NCI-H1436 (cell line): ENCODE measurements at places on chromosomes 7 and 10.

DNA sequence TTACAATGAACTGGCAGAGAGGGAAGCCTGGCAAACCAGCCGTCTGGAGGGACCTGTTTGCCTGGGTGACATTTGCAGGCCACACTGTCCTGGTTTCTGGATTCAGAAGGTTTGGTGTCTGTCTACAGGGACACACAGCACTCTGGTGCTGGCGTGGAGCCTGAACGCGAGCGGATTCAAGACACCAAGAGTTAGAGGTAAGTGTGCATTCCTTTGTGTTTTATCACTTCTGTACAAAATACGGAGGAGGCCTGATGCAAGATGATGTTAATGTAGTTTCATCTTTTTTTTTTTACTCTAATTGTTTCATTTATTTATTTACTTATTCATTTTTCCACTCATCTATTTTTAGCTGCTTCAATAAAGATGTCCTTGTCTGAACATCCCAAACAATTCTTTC lies 485.3 kb upstream of the ADARB2 start:
- DNase-seq, result no peak

DNA sequence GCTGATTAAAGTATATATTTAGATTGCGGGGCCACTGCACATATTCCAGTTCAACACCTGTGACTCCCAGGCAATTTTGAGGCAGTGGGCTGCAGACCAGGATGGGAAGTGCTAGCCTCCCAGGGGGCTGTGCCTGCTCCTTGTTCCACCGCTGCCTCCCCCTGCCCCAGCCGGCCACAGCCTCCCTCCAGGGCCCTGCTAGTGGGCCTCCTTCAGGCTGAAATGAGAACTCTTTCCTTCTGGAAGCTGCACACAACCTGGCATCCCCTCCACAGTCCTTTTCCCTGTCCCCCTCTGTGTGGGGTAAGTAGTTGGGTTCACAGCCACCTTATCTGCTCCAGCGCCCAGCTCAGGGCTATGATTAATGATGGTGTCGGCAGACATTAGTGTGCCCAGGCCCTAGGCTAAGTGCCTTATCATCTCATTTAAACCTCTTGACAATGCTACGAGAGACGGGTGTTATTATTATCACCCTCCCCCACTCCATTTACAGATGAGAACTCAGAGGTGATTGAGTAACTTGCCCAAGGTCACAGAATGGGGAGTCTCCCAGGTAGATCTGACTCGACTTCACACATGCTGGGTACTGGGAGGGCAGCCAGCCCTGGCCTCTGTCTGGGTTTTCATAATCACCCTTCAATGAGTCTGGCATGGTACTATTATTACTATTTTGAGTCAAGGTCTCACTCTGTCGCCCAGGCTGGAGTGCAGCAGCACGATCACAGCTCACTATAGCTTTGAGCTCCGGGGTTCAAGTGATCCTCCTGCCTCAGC lies 10.8 kb upstream of the SFRP5 start:
- no peak for DNase-seq

DNA sequence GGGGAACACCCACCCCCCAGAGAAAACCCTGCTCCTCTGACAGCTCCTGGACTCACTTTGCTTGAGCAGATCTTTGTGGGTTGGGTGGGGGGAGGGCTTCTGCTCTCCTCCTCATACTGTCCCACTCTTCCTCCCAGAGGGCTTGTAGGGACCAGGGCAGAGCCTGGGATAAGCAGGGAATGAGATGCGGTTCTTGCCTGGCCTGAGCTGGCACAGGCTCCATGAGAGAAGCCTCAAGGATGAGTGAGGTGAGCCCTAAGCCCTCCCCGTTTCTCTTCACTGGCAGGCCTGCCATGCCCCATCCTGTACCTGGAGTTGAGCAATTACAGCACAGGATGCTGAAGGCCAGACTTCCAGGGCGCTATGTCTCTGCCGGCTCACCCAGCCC lies 134.7 kb downstream of the ADAM12 start:
- DNase-seq, result no peak

DNA sequence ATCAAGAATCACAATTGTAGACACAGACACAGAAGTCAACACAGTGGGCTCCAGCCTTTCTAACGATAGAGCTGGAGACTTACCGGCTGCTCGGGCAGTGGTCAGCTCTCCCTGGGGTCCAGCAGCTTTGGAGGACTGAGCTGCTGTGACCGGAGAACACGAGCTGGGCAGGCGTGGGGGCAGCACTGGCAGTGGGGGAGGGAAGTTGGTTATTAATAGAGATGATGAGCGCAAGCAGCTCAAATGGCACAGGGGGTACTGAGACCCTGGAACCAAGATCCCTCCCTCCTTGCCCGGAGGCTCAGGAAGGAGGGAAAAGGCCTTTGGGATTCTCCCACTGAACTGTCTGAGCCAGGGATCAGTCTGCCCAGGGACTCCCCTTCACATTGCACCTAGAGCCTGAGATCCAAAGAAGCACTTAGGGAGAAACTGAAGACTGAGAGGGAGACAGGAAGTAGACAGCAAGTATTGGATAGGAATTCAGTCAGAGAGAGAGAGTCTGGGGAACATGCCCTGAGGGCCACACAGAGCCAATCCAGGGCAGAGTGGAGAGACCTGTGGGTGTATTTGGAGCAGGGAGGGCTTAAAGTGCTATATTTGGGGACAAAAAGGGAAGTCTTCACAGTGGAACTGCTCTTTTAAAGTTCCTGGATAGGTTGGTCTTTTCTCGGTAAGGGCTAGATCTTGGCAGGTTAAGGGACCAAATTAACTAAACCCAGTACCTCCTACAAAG lies at the start of gene MYOZ1:
TSS of gene MYOZ1 (minus strand) at position 147 of the 733 bp plus-strand sequence. CDS start 1,457 bp downstream, outside the sequence.
- no peak for DNase-seq

GRCh38 chr7:117324960-117325359 lies 2.1 kb upstream of the WNT2 start:
- no peak for DNase-seq

DNA sequence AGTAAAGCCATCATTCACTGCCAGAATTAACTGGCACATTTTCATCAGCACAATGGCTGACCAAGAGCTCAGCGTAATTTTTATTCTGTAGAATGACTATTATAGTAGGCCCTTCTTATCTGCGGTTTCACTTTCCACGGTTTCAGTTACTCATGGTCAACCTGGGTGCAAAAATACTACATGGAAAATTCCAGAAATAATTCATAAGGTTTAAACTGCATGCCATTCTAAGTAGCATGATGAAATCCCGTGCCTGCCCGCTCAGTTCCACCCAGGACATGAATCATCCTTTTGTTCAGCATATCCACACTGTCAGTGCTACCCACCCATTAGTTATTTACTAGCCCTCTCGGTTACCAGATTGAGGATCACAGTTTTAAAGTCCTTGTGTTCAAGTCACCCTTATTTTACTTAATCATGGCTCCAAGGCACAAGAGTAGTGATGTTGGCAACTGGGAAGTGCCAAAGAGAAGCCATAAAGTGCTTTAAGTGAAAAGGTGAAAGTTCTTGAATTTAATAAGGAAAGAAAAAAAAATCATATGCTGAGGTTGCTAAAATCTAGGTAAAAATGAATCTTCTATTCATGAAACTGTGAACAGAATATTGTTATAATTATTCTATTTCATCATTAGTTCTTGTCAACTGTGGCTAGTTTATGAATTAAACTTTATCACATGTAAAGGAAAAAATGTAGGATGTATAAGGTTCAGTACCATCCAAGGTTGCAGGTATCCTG lies 204.9 kb downstream of the DOCK4 start:
- no peak for DNase-seq

- DNase-seq, result no peak
Observed at GRCh38 chr10:126421756-126422256, 33.5 kb upstream of the ADAM12 start.

GRCh38 chr10:51313773-51314478 lies 239.6 kb downstream of the PRKG1 start:
- no peak for DNase-seq

- DNase-seq, result no peak
Observed at GRCh38 chr10:62131724-62132123, 136.9 kb downstream of the RTKN2 start.

DNA sequence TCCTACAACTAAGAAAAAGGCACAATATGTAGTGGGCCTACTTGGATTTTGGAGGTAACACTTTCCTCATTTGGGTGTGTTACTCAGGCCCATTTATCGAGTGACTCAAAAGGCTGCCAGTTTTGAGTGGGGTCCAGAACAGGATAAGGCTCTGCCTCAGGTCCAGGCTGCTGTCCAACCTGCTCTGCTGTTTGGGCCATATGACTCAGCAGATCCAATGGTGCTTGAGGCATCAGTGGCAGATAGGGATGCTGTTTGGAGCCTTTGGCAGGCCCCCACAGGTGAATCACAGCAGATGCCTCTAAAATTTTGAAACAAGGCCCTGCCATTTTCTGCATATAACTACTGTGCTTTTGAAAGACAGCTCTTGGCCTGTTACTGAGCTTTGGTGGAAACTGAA lies 24.5 kb upstream of the OR13A1 start:
- no peak for DNase-seq

DNA sequence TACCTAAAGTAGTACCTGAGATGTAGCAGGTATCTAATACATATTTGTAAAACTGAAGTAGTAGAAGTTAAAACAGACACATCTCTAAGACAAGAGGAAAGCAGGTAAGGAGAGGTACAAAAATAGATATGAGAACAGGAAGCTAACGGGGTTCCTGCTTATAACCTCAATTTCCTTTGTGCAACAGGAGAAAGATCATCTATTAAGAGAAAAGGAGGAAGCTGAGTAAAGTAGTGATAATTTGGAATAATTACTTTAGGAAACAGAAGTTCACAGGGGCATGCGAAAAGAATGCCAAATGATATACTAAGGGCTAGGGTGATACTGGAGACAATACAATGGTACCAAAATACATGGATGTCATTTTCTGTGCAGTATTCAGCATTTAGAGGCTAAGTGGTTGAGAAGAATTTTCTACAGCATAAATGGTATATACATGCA lies 108.7 kb downstream of the NRBF2 start:
- no peak for DNase-seq

- DNase-seq, result no peak
Observed at GRCh38 chr10:58546722-58547445, 34.2 kb downstream of the BICC1 start.

- DNase-seq, result no peak
Observed at GRCh38 chr10:114821915-114822443, 399 bp downstream of the FHIP2A start.

GRCh38 chr10:127881262-127881661 lies 11.5 kb downstream of the CLRN3 start:
- DNase-seq, result no peak

- peak; percentile 70 for DNase-seq
Observed at GRCh38 chr10:118568327-118568848, 27.1 kb downstream of the PRLHR start.

GRCh38 chr10:12484002-12484918 lies 134.9 kb downstream of the CAMK1D start:
- DNase-seq, result peak; percentile 44

- DNase-seq, result no peak
Observed at GRCh38 chr7:69800495-69800894, 202.2 kb downstream of the AUTS2 start.

GRCh38 chr7:6167004-6167551 lies 105.3 kb downstream of the CYTH3 start:
- DNase-seq, result no peak

DNA sequence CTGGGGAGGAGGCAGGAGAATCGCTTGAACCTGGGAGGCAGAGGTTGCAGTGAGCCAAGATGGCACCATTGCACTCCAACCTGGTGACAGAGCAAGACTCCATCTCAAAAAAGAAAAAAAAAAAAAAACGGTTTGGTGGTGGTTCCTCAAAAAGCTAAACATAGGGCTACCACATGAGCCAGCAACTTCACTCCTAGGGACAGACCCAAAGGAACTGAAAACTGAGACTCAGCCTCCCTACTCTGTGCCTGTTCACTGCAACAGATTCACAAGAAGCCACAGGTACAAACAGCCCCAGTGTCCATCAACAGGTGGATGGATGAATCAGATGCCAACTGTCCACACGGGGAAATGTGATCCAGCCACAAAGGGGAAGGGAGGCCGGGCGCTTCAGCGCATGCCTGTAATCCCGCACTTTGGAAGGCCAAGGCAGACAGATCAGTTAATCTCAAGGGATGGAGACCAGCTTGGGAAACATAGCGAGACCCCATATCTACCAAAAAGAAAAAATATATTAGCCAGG lies 79.1 kb upstream of the TNRC18 start:
- DNase-seq, result no peak

GRCh38 chr7:30994206-30995100 lies 30.7 kb downstream of the GHRHR start:
- no peak for DNase-seq

DNA sequence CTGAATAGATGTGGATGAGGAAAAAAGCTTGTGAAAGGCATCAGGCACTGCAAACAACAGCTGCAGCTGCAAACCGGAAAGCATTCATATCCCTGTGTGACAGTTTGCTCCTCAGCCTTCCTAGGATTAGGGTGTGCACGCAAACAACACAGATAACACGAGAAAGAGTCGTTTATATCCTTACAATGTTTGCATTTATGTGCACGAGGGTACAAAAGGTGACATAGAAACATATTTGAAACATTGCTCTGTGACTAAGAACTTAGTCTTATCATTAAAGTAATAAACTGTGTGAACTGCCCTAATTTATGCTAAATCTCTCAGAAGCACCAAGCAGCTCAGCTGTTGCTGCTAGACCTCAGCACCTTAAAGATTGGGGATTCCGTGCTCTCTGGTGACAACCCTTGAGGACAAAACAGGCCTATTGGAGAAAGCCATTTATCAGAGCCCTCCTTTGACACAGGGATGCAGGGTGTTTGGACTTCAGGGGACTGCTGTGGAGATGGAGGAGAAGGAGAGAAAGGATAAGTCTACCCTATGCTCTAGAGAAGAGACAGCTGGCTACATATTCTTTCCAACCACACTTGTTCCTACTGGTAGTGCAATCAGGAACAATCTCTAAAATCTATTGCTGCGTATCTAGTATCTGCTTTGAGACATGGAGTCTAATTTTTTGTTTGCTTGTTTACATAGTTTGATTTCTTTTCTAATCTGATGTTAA lies 176.2 kb downstream of the GNAT3 start:
- no peak for DNase-seq

GRCh38 chr7:1619152-1620079 lies 49.6 kb upstream of the PSMG3 start:
- DNase-seq, result no peak

GRCh38 chr7:77330169-77330882 lies 85.8 kb downstream of the GSAP start:
- DNase-seq, result peak; percentile 7

- no peak for DNase-seq
Observed at GRCh38 chr10:119337796-119338432, 130.5 kb downstream of the GRK5 start.

DNA sequence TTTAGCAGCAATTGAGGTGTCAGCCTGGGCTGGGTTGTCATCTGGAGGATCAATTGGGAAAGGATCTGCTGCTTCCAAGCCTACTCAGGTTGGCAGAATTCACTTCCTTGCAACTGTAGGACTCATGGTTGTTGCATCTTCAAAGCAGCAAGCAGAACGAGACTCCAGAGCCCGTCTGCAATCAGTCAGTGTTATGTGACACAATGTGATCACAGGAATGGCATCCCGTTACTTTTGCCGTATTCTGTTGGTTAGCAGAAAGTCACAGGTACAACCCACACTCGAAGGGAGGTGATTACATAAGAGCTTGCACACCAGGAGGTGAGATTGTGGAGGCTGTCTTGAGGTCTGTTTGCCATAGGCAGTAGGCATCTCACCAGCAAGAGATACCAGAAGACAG lies 15.4 kb upstream of the LYZL1 start:
- DNase-seq, result no peak

GRCh38 chr7:55189878-55190436 lies 171.1 kb downstream of the EGFR start:
- DNase-seq, result no peak
